ENCODE measurements at places on chromosomes 5 and 9. TPM values are rescaled to one million over a fixed set of nuclear protein-coding genes. Genes with fewer than 3 reads are reported as not detected.

GRCh38 chr5:66742896-66743247, 146.7 kb downstream of the MAST4 start:
- peaks cover 13% of the 10 kb centered on the region for H3K4me1 ChIP-seq
- DNase-seq = no peak
- no peak overlapping the region for H3K4me3 ChIP-seq
- peaks cover 30% of the 10 kb centered on the region for H3K27me3 ChIP-seq

- H3K4me3 ChIP-seq = no peak overlapping the region
- H3K36me3 ChIP-seq = no peaks in the 10 kb centered on the region
- no peak for DNase-seq
- H3K27me3 ChIP-seq = peaks cover 21% of the 10 kb centered on the region
- no peaks in the 10 kb centered on the region for H3K4me1 ChIP-seq
Measured at GRCh38 chr5:158933494-158934318, 166.0 kb downstream of the EBF1 start.

- no peaks in the 10 kb centered on the region for H3K27me3 ChIP-seq
- DNase-seq = no peak
- H3K27ac ChIP-seq = no peak overlapping the region
- H3K4me1 ChIP-seq = no peaks in the 10 kb centered on the region
- no peaks in the 10 kb centered on the region for H3K36me3 ChIP-seq
- H3K4me3 ChIP-seq = no peak overlapping the region
Measured at GRCh38 chr5:171137768-171138525, 171.1 kb upstream of the TLX3 start.

PCDHB16 gene
- not detected for total RNA-seq

- no peaks in the 10 kb centered on the region for H3K27me3 ChIP-seq
- no peaks in the 10 kb centered on the region for H3K4me1 ChIP-seq
- no peak overlapping the region for H3K27ac ChIP-seq
- no peak for DNase-seq
- H3K4me3 ChIP-seq = no peak overlapping the region
- no peaks in the 10 kb centered on the region for H3K36me3 ChIP-seq
Measured at GRCh38 chr9:86751207-86751606, 196.1 kb downstream of the GAS1 start.

DNA sequence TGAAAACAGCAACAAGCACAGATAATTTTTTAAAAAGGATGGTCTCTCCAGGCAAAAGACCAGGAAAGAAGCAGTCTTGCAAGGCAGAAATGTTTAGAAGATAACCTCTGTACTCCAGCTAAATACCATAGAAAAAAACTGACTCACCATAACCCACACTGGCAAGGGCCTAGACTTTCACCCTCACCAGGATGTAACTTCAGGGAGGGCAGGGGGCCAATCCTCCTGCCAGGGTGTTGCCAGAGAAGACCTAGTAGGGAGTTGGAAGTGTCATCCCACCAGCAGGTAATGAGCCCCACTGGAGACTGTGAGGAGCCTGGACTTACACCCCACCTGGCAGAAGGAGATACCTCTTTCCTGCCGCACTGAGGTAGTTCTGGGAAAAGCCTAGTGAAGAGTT, 97.6 kb downstream of the PRELID2 start:
- no peak overlapping the region for H3K27ac ChIP-seq
- H3K4me3 ChIP-seq = no peak overlapping the region
- DNase-seq = no peak

DNA sequence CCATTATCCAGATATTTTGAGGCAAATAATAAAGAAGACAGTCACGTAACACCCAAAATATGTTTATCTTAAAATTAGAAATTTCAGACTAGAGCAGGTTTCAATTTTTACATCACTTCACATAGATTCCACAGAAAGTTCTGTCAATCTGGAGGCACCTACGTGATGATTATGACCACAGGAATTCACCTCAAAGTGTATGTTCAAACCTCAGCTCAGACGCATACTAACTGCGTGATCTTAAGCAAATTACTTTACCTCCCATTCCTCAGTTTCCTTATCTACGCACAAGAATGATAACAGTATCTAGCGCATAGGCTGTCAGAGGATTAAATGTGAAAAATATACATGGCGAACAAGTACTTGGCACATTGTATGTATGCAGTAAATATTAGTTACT, 5.9 kb upstream of the CDH6 start:
- no peak overlapping the region for H3K4me3 ChIP-seq
- H3K4me1 ChIP-seq = no peaks in the 10 kb centered on the region

GRCh38 chr5:79932510-79933504, 58.3 kb downstream of the MTX3 start:
- DNase-seq = no peak
- H3K36me3 ChIP-seq = no peaks in the 10 kb centered on the region
- H3K27me3 ChIP-seq = no peaks in the 10 kb centered on the region
- H3K4me1 ChIP-seq = peaks cover 8% of the 10 kb centered on the region

- no peaks in the 10 kb centered on the region for H3K4me1 ChIP-seq
- no peak overlapping the region for H3K4me3 ChIP-seq
- H3K27me3 ChIP-seq = no peaks in the 10 kb centered on the region
- H3K36me3 ChIP-seq = no peaks in the 10 kb centered on the region
Measured at GRCh38 chr5:109605207-109605730, 84.5 kb upstream of the MAN2A1 start.

PCDHGB6 gene
- total RNA-seq = not detected

- no peaks in the 10 kb centered on the region for H3K27me3 ChIP-seq
- H3K27ac ChIP-seq = no peak overlapping the region
Measured at GRCh38 chr5:53100606-53101005, 9.0 kb downstream of the MOCS2 start.

DNA sequence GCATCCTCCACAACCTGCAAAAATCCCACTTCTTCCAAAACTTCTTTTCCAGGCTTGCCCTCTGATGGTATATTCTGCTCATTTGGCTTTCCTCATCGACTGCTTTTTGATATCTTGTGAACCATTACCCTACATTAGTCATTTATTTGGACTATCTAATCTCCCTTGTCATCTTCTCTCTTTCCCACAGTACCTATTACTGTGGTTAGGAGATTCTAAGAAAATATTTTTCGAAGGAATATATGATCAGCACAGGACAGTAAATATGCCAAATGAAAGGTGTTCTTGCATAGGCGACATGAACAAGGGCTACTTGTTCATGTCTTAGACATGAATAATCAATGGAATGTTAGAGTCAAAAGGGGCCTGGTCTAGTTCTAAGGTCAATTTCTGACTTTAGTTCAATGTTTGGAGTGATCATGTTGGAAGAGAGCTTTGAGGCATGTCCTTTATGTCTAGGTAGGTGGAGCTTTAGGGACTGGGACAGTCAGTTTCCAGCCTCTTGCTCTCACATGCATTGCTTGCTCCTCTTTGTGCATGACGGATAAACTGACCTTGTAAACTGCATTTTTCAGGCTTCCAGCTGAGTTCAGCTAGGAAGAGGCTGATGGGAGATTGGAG, 243.4 kb upstream of the RPS23 start:
- H3K4me3 ChIP-seq = no peak overlapping the region
- no peak overlapping the region for H3K27ac ChIP-seq
- no peak for DNase-seq
- peaks cover 3% of the 10 kb centered on the region for H3K27me3 ChIP-seq
- no peaks in the 10 kb centered on the region for H3K36me3 ChIP-seq

TRMT10B gene
- total RNA-seq = 11.8 TPM

DNA sequence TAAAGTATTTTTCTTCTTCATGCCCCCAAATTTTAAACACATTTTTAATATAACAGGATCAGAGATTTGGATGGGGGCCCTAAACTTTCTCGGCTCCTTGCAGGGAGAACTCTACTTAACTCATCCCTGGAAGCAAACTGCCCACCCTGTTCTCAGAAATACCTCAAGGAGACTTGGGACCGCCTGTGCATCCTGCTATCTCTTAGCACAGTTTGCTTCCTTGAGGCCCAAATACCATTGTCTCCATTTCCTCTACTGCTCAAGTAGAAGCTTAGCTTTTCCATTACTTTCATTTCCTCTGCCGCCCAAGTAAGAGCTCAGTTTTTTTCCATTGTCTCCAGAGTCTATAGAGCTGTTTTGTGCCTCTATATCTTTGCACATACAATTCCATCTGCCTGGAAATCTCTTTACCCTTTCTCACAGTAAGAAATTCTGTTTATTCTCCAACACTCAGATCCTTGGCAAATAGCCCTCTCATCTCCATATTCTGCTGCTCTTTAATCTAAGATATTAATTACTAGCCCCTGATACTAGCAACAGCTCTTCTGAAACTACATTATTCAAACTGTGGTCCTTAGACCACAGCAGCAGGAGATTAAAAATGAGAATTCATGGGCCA, 137.8 kb downstream of the CEMIP2 start:
- peaks cover 10% of the 10 kb centered on the region for H3K27me3 ChIP-seq
- H3K4me1 ChIP-seq = peaks cover 41% of the 10 kb centered on the region
- H3K36me3 ChIP-seq = peaks cover 7% of the 10 kb centered on the region
- DNase-seq = no peak
- peak overlapping the region; percentile 22 for H3K27ac ChIP-seq
- no peak overlapping the region for H3K4me3 ChIP-seq

Data from activated CD4-positive, alpha-beta memory T cell treated with anti-CD3 and anti-CD28 coated beads, Interleukin-2, amount 10 ng/mL, durations not matched to agents 7 days and 5 days (primary cell).